DND-41 (cell line): ENCODE measurements at places on chromosomes 16 and 17.

DNA sequence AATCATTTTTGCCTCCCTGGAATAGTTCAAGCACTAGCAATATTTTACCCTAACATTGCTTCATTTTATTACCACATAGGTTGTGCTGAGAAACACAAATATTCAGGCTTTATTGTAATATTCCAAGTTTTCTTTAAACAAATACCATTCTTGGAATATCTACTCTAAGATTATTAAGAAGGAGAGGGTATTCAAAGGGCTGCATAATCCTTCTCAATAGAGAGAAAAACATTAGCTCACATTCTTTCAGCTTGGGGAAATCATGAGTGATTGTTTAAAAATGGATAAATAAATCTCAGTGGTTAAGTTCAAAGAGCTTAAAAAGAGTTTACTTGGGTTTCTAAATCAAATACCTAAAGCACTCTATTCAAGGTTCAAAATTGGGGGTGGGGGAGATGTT is 111.9 kb upstream of the CORO6 start:
- H3K27me3 ChIP-seq = no peaks in the 10 kb centered on the region
- H3K27ac ChIP-seq = no peak overlapping the region
- DNase-seq = no peak
- H3K4me3 ChIP-seq = no peak overlapping the region
- 0 out of 2 replicates have a peak, but pooled peaks cover 4% of the 10 kb centered on the region for H3K36me3 ChIP-seq

- no peaks in the 10 kb centered on the region for H3K36me3 ChIP-seq
- no peaks in the 10 kb centered on the region for H3K4me1 ChIP-seq
- DNase-seq = no peak
- no peak overlapping the region for H3K4me3 ChIP-seq
Observed at GRCh38 chr17:6024576-6024975, 45.6 kb upstream of the WSCD1 start.

DNA sequence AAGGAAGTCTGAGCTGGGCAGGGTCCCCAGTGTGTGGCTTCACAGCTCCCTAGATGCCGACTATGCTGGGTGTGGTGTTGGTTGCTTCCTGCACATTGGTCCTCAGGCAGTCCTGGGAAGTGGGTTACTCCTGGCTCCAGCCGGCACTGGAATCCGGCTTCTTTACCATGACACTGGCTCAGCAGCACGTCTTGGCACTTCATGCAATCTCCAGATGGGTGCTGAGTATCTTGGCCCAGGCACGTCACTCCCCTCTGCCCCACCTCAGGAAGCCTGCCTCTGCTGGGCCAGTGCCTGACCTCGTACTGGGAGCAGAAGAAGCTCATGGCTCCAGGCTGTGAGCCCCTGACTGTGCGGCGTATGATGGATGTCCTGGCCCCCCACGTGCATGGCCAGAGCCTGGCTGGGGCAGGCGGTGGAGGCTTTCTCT is 24.5 kb downstream of the FCSK start:
- H3K27ac ChIP-seq = no peak overlapping the region
- H3K36me3 ChIP-seq = peaks cover 62% of the 10 kb centered on the region
- H3K4me3 ChIP-seq = no peak overlapping the region
- DNase-seq = no peak

- H3K4me1 ChIP-seq = peaks cover 20% of the 10 kb centered on the region
- H3K27me3 ChIP-seq = no peaks in the 10 kb centered on the region
- H3K4me3 ChIP-seq = no peak overlapping the region
- H3K27ac ChIP-seq = no peak overlapping the region
- DNase-seq = no peak
- H3K36me3 ChIP-seq = no peaks in the 10 kb centered on the region
Observed at GRCh38 chr17:77836557-77837041, 121.9 kb upstream of the TNRC6C start.

DNA sequence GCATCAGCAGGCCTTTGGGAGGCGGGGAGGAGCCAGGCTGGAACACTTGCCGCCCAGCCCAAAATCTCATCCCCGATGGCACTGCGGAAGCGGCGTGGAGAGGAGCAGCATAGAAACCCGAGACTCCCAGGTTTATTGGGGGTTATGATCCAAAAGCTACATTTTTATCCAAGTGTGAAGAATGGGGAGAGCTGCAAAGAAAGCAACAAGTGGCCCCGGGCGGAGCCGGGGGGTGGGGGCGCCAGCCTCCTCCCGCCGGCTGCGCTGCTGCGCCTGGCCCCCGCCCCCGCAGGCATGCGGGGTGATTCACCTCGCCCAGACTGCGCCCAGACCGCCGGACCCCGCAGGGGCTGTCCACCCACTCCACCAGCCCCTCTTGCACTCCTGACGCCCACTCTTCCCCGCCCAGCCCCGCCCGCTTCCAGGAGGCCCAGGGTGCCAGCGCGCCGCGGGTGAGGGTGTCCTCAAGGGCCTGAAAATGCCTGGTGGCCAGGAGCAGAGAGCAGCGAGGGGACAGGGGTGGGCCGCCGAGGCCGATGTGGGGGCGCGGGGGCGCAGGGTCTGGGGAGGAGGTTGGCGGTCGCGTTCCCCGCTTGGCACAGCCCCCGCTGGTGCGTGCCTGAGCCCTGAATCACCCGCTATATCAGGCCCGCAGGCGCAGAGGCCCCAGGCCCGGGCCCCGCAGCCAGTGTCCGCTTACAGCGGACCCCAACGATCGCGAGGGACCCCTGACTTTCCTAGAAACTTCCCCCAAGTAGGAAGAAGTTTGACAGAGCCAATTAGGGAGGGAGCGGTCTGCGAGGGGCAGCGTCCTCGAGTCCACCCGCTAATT is 1.3 kb downstream of the CAVIN1 start:
- H3K4me1 ChIP-seq = no peaks in the 10 kb centered on the region
- no peak for DNase-seq
- H3K27ac ChIP-seq = no peak overlapping the region
- no peaks in the 10 kb centered on the region for H3K36me3 ChIP-seq
- no peak overlapping the region for H3K4me3 ChIP-seq

DNA sequence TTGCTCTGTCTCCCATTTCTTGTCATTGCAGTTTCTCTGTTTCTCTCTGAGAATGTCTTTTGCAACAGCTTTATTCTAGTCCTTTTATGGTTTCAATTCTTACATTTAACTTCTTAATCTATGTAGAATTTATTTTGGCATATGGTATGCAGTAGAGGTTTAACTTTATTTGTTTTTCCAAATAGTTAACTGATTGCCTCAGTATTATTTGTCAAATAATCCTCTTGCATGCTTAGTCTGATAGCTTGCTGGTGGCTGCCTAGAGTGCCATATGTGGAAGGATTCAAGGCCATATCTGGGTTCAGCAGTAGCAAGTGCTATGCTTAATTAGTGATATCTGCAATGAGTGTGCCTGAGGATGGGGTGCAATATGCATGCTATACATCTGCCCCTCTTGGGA is 6.9 kb downstream of the SNTB2 start:
- no peaks in the 10 kb centered on the region for H3K36me3 ChIP-seq
- H3K4me3 ChIP-seq = no peak overlapping the region
- H3K27me3 ChIP-seq = no peaks in the 10 kb centered on the region
- no peak for DNase-seq
- peaks cover 19% of the 10 kb centered on the region for H3K4me1 ChIP-seq

DNA sequence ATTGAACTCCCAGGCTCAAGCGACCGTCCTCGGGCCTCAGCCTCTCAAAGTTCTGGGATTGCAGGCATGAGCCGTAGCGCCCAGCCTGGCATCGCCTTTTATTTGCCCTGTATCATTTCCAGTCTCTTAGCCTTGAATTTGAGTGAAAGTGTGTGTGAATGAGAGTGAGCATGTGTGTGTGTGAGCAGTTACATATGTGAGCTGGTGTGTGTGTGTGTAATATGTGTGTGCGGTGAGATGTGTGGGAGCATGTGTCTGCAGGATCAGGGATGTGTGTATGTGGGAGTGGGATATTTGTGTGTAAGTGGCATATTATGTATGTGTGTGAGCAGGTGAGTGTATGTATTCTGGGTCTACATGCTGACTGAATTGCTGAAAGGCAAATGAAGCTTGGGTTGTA is 5.5 kb downstream of the RAB11FIP3 start:
- no peak for DNase-seq
- H3K4me3 ChIP-seq = no peak overlapping the region
- H3K36me3 ChIP-seq = peaks cover 33% of the 10 kb centered on the region
- H3K27ac ChIP-seq = no peak overlapping the region
- H3K27me3 ChIP-seq = no peaks in the 10 kb centered on the region

DNA sequence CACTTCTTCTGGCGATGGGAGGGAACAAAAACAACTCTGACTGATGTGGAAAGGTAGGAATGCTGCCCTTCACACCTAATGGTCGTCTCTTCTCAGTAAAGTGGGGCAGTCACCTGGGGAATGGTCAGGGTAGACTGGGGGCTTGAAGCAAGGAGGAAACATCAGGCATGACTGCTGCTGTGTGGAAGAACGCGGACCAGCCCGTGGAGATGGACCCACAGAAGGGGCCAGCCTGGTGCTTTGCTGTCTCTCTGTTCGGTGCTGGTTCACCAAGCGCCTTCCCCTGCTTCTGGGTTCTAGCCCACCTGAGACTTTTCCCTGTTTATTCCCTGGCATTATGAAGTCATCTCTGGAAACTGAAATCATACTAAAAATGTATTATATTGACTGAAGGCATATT is 96.2 kb upstream of the DNAH17 start:
- H3K36me3 ChIP-seq = peaks cover 34% of the 10 kb centered on the region
- no peak overlapping the region for H3K4me3 ChIP-seq
- DNase-seq = no peak
- no peaks in the 10 kb centered on the region for H3K27me3 ChIP-seq
- no peak overlapping the region for H3K27ac ChIP-seq

- H3K4me1 ChIP-seq = peaks cover 43% of the 10 kb centered on the region
- 0 out of 2 replicates have a peak, but pooled peaks cover 2% of the 10 kb centered on the region for H3K36me3 ChIP-seq
- no peaks in the 10 kb centered on the region for H3K27me3 ChIP-seq
- 0 out of 2 replicates have a peak overlapping the region, but pooled peaks have one; percentile 1 for H3K27ac ChIP-seq
Observed at GRCh38 chr16:57041182-57042156, 50.9 kb upstream of the CPNE2 start.

DNA sequence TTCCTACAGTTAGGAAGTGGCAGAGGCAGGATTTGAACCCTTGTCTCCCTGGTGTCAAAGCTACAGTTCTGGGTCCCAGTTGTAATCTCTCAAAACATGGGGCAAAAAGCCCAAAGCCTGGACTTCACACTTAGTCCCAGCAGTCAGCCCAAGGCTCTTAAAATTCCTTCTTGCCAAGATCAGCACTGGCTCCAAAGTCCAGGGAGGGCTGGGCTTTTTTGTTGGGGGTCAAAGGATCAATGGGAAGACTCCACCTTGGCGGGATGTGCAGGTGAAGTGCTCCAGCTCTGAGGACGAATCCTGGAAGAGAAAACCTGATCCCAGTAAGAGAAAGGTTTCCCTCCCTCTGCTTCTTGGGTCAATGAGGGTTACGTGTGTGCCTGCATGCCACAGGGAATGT is 195.5 kb downstream of the HAPSTR1 start:
- H3K27me3 ChIP-seq = no peaks in the 10 kb centered on the region
- H3K4me3 ChIP-seq = no peak overlapping the region
- DNase-seq = no peak
- no peak overlapping the region for H3K27ac ChIP-seq
- no peaks in the 10 kb centered on the region for H3K4me1 ChIP-seq

DNA sequence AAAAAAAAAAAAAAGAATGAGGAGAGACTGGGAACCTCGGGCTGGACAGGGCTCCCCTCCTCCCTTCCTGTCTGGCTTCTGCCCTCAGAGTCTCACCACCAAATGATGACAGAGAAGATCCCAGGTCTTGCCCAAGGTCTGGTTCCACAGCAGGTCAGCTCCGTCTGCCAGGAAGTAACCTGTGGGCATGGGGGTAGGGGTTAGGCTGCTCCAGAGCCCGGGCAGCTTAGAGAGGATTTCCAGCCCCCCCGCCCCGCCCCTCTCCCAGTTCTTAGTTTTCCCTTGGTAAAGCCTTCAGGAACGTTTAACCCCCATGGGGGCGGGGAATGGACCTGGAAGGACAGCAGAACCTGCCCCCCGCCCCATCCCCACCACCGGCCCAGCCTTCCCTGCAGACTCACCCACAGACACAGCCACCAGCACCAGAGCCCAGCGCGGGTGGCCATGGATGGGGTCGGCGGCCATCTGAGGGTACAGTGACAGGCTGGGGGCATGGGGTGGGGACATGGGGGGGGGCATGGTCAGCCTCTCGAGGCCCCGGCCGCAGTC is 700 bp downstream of the TLCD2 start:
- no peaks in the 10 kb centered on the region for H3K4me1 ChIP-seq
- no peak overlapping the region for H3K27ac ChIP-seq
- no peak overlapping the region for H3K4me3 ChIP-seq
- no peak for DNase-seq
